ENCODE measurements at places on chromosomes 13 and 19.
A peak's percentile ranks its signal among the peaks of the same experiment; 100 is the strongest.

- no peak for DNase-seq
Measured at GRCh38 chr19:51339313-51339686, 2.6 kb downstream of the VSIG10L start.

- no peak for DNase-seq
Measured at GRCh38 chr13:78844106-78844505, 185.2 kb upstream of the OBI1 start.

- no peak for DNase-seq
Measured at GRCh38 chr13:31591642-31592233, 147.6 kb upstream of the RXFP2 start.

GRCh38 chr13:99980201-99980823, 1.3 kb upstream of the ZIC2 start:
- peak; percentile 39 for DNase-seq

DNA sequence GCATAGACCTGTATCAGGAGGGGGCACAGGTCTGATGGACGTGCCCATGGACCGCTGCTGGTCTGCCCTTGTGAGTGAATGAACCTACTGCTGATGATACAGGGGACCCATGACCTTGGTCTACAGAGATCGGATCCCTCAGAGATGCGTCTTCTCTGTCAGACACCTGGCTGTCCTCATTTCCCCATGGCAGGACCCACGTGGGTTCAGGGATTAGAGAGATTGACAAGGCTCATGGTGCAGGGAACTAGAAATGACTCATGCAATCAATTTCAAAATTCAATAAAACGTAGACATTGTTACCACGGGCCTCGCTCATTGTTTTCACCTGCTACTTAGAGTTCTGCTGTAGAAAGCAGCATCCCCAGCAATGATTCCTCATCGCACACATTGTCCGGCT, 962 bp upstream of the TPRX1 start:
- DNase-seq, result no peak

GRCh38 chr19:53192771-53193534, at the start of gene ZNF665:
Gene ZNF665, minus strand, starts transcription at chr19:53193358. Its CDS starts 10,460 bp downstream, at chr19:53182898.
- DNase-seq, result peak; percentile 56

- no peak for DNase-seq
Measured at GRCh38 chr13:109764045-109764444, 22.3 kb downstream of the IRS2 start.

GRCh38 chr13:60398907-60399589, 2.0 kb downstream of the TDRD3 start:
- no peak for DNase-seq

DNA sequence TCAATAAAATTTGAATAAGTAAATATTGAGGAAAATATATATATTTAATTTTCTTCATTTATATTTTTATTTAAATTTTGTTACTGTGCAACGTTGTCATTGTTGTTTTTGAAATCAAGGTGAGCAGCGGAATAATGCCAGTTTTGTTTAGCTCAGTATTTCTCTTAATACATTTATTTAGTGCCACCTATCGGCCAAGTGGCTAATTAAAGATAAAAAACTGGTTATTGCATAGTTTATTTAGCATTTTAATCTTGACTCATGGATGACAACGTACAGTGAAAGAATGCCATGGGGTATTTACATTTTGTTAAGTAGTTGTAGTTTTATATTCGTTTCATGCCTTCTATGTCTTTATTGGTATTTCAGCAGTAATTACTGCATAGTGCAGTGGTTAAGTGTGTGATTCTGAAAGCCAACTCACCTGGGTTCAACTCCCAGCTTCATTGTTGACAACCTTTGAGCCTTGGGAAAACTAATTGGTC, 265.9 kb downstream of the MYO16 start:
- peak; percentile 59 for DNase-seq

DNA sequence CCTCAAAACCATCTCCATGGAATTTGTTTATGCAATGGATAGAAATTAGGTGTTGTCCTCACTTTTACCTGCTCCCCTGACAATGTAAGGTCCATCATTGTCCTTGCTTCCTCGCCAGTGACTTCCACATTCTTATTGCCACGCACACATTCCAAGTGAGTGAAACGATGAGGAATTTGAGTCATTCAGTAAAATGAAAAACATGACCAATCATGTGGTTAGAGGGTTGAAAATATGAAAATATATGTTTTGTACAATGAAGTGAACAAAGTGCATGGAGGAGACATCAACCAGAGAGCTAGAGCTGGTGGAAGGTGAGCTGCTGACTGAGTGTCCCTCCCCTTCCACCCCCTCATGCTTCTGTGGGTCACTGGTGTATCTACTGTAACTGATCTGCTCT, 91.7 kb downstream of the ATP8A2 start:
- no peak for DNase-seq

- no peak for DNase-seq
Measured at GRCh38 chr13:87334176-87334575, 337.0 kb upstream of the SLITRK5 start.

DNA sequence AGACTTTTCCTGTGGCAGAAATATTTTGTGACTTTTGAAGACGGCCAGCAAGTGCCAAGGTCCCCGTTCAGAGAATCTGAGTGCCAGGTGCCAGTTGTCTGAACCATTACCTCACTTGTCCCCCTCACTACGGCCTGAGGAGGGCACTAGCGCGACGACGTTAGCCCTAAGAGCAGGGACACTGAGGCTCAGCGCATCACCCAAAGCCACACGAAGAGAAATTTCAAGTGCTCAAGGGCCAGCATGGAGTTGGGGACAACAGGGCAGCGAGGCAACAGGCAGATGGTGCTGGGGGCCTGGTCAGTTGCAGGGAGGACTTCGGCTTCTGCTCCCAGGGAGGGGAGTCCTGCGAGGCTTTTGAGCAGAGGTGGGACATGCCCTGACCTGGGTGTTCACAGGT, 9.5 kb upstream of the TYK2 start:
- DNase-seq, result no peak

GRCh38 chr13:110826861-110827672, 87.8 kb downstream of the ANKRD10 start:
- DNase-seq, result peak; percentile 26

- DNase-seq, result no peak
Measured at GRCh38 chr13:27524981-27525975, 74.9 kb upstream of the MTIF3 start.

DNA sequence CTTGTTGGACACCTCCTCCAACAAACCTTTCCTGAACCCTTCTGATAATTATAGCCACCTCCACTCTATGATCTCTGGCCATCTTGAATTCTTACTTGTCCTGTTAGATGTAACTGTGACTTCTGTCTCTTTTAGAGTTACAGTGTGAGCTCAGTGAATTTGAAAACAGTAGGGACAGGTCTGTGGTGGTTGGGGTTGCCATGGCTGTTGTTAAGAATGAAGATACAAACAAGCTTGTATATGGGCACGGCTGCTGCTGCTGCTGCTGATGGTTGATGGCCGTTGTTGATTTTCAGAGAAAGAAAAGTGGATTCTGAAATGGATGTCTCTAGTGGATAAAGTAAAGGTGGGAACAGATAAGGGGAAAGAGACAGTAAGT, 101.5 kb downstream of the STARD13 start:
- DNase-seq, result no peak

DNA sequence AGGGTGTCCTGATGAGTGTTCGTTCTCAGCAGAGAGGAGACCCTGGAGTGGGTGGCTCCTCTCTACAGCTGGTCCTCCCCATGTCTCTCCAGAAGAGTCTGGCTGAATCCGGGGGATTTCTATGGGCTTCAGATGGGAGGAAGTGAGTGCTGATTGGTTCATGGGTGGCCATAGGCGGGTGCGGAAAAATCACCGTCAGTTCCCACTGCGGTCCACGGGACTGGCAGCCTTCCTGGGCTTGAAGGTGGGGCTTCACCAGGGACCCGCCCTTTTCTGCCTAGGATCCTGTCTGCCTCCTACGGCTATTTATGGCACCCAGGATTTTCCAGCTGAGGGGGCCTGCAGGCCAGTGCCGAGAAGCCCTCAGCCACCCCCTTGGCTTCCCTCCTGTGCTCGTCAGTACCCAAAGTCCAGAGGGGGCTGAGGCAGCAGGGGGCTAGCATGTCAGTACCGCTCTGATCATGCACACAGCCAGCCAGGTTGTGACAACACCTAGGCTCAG, 18.4 kb downstream of the CPB2 start:
- DNase-seq, result peak; percentile 17

- DNase-seq, result no peak
Measured at GRCh38 chr19:6707658-6708018, 12.8 kb downstream of the C3 start.

GRCh38 chr13:27643334-27644132, 21.8 kb downstream of the POLR1D start:
- DNase-seq, result no peak

GRCh38 chr13:113211774-113212173, 2.4 kb downstream of the CUL4A start:
- no peak for DNase-seq

DNA sequence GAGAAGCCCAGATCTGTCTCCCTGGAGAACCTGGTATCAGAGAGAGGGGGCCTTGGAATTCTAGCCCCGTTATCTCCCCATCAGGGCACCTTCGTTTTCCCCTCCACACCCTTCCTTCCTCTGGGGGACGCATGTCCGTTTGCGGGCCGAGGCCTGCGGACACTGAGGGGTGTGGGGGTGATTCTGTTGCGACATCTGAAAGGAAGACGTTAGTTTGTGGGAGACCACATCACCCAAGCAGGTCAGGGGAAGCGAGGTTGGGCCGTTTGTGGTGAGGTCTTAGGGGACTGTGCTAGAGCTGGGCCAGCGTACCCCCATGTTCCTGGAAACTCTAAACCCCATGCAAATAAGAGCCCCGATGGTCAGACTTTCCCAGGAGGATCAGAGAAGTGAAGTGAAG, 3.7 kb upstream of the HSH2D start:
- DNase-seq, result no peak

DNA sequence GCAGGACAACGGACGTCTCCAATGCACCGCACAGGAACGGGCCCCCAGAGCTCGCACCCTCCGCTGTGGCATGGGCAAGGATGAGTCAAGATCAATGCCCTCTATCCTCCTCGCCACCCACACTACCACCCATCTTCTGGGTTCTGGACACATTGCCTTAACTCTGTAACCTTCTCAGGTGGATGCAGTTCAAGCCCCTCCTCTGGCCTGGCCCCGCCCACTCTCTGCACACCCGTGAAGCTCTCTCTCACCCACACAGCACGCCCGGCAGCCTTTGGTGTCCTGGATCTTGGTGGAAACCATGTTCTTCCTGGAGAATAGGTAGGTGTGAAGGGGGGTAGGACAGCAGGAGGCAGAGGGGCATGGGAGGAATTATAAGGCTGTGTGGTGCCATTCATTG, 20.7 kb downstream of the MAP4K1 start:
- no peak for DNase-seq

GRCh38 chr19:18440415-18440877, 2.5 kb upstream of the ISYNA1 start:
- DNase-seq, result no peak

- no peak for DNase-seq
Measured at GRCh38 chr19:1226227-1226518, 11.6 kb downstream of the CBARP start.

DNA sequence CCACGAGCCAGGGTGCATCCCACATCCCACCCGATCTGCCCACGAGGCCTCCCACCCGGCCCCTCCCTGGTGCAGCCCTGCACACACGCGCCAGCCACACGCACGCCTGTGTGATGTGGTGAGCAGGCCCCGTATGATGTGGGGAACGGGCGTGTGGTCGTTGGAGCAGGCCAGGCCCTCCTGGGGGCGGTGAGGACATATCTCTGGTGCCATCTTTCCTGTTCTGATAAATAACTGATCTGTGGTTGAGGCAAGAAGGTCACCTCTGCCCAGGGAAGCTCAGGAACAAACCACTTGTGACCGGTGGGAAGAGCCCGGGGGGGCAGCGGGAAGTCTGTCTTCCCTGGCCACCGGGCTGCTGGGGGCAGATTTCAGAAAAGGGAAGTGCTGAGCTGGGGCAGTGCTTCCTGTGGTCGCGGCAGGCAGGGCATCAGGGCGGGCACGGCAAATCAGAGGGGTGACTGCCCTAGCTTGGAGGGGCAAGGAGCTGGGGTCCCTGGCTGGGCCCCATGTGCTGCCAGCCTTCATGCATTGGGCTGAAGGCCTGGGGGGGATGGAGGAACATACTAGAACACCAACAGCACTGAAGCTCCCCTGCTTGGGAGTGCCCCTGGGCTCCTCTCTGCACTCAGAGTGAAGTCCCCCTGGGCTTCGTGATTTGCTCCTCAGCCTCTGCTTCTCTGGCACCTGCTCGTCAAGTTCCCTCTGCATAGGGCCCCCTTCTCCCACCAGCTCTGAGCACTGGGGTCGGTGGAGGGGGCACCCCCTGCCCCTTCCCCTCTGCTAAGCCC, 35.2 kb upstream of the SLC7A10 start:
- DNase-seq, result no peak

GRCh38 chr13:95698047-95698749, 21.3 kb downstream of the DNAJC3 start:
- no peak for DNase-seq

GRCh38 chr19:41623360-41623759, 3.5 kb downstream of the CEACAM4 start:
- DNase-seq, result no peak

DNA sequence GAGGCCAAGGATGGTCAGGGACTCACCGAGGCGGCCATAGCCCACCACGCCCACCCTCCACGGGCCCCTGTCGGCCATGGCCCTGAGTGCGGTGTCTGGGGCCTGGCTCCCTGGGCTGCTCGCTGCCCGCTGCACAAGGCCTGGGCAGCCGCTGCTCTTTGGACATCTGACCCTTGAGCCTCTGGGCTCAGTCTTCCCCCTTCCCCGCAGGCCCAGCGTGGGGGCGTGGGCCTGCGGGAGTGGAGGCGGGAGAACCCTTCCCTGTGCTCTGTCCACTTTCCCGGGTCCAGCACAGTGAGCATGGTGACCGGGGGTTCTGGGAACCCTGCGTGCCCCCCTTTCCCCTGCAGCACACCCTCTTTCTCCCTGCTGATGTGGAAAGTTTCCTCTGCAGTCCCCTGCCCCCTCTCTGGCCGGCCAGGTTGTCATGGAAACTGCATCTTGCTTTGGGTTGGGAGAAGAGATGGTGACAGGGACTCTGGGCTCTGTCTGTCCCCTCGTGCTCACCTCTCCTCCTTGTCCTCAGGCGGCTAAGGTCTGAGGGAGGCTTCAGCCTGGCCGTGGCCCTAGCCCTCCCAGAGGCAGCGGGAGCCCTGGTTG, at the start of gene ASPDH:
ASPDH (minus strand) TSS at position 168 of the 600 bp plus-strand sequence; CDS start at position 78, 90 bp downstream.
- no peak for DNase-seq

- DNase-seq, result no peak
Measured at GRCh38 chr13:43802511-43802910, 15.7 kb upstream of the ENOX1 start.

- peak; percentile 66 for DNase-seq
Measured at GRCh38 chr13:30376426-30377311, 45.6 kb upstream of the UBE2L5 start.

- DNase-seq, result no peak
Measured at GRCh38 chr13:42040730-42041010, 7.8 kb upstream of the DGKH start.
